ENCODE measurements at places on chromosomes 3 and 15. TPM values are rescaled to one million over a fixed set of nuclear protein-coding genes. Genes with fewer than 3 reads are reported as not detected.

The HSPBAP1 gene
- polyA plus RNA-seq: 11.7 TPM

The CCR1 gene
- polyA plus RNA-seq: 304 TPM

The FILIP1L gene
- 0.25 TPM for polyA plus RNA-seq

The FURIN gene
- polyA plus RNA-seq: 47.3 TPM

The BCHE gene
- not detected for polyA plus RNA-seq

The CD200R1 gene
- 1.6 TPM for polyA plus RNA-seq

The FAM81A gene
- not detected for polyA plus RNA-seq

DNA sequence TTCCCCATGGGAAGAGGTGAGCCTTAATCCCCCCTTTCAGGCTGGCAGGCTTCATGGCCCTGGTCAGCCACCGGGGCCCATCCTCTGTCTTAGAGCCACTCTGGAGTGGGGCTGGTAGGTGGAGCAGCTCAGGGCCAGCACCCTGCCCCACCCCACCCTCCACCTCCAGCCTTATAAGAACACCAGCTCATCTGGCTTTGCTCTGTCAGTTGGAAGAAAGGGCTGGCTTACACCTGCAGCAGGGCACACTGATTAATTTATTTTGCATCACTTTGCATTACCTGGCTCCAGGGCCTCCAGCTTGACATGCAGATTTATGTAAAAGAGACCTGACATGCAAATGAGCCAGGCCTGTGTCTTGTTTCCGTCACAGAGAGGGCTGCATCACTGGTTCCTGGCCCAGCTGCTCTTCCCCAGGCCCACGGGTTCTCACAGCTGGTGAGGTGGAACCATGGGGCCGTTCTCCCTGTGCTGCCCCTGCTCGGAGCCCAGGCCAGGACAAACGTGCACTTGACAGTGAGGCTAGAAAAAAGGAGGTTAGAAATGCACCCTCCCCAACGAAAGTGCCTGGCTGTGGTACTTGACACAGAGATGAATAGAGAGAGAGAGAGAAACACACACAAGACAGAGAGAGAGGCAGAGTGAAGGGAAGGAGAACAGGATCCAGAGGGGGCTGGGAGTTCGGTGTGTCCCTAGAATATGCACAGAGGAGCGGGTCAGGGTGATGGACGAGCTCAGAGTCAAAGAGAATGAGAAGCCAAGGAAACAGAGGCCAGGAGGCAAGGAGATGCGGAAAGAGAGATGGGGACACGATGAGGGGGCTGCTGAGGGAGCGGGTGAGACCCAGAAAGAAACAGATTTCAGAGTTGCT, 44.5 kb upstream of the MAGEF1 start:
- no peak overlapping the region for H3K4me3 ChIP-seq
- peaks cover 13% of the 10 kb centered on the region for H3K4me1 ChIP-seq
- no peaks in the 10 kb centered on the region for H3K36me3 ChIP-seq
- H3K27ac ChIP-seq: no peak overlapping the region
- DNase-seq: no peak

GRCh38 chr3:195696632-195697278, 24.0 kb upstream of the MUC20 start:
- H3K36me3 ChIP-seq: peaks cover 59% of the 10 kb centered on the region
- H3K27ac ChIP-seq: no peak overlapping the region
- no peak overlapping the region for H3K4me3 ChIP-seq
- no peaks in the 10 kb centered on the region for H3K4me1 ChIP-seq

DNA sequence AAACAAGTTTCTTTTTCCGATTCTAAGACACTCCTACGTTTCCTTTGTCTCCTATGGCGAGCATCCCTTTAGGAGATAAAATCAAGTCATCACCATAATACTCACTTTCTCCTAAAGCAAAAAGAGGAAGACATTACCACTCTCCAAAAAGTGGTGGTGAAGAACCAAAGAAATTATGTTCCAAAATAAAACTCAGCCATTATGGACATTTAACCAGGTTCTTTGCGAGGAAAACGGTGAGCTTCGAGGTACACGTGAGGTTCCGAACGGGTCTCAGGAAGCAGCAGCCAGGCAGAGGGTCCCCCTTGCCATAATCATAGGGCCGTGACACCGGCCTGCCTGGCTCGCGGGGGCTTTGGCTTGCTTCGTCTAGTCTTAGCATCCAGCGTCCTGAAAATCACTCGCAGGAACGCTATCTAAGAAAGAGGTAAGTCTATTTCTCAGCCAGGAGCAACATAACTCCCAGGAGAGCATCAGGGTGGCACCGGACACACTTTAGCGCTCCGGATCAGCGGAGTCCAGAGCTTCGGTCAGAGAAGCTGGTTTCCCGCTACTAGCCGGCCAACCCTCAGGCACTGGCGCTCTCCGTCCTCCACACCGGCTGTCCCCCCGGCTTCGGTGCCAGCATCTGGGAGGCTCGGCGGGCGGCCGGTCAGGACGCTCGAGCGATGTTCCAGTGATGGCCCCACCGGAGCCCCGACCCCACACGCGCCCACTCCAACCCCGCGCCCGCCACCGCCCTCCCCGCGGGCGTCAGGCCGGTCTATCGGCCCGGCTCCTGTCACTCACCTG, 581 bp downstream of the IP6K1 start:
- H3K27ac ChIP-seq: peak overlapping the region; percentile 81
- peaks cover 24% of the 10 kb centered on the region for H3K4me1 ChIP-seq
- H3K36me3 ChIP-seq: peaks cover 22% of the 10 kb centered on the region
- no peak for DNase-seq
- H3K27me3 ChIP-seq: no peaks in the 10 kb centered on the region
- peak overlapping the region; percentile 91 for H3K4me3 ChIP-seq

DNA sequence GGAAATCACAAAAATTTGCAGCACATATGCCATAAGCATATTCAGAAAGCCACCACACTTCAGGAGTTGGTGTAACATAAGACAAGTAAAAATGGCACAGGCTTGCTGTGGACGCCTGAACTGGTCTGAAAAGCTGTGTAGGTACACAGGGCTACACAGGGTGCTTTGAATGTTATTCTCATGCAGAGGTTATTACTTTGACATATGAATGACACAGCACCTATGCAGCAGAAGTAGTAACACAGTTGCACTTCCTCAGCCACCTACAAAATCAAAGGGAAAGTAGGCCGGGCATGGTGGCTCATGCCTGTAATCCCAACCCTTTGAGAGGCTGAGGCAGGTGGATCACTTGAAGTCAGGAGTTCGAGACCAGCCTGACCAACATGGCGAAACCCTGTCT, 54.5 kb downstream of the OSBPL10 start:
- no peak for DNase-seq
- H3K4me3 ChIP-seq: no peak overlapping the region
- H3K27ac ChIP-seq: no peak overlapping the region
- H3K4me1 ChIP-seq: no peaks in the 10 kb centered on the region
- no peaks in the 10 kb centered on the region for H3K27me3 ChIP-seq
- H3K36me3 ChIP-seq: no peaks in the 10 kb centered on the region

- no peaks in the 10 kb centered on the region for H3K4me1 ChIP-seq
- no peaks in the 10 kb centered on the region for H3K36me3 ChIP-seq
- no peaks in the 10 kb centered on the region for H3K27me3 ChIP-seq
- H3K4me3 ChIP-seq: no peak overlapping the region
- DNase-seq: no peak
These were observed 248.1 kb upstream of the NR2E3 start for GRCh38 chr15:71562251-71562650.

Data from CD14-positive monocyte (primary cell).